ENCODE measurements at places on chromosomes 3 and 15.

DNA sequence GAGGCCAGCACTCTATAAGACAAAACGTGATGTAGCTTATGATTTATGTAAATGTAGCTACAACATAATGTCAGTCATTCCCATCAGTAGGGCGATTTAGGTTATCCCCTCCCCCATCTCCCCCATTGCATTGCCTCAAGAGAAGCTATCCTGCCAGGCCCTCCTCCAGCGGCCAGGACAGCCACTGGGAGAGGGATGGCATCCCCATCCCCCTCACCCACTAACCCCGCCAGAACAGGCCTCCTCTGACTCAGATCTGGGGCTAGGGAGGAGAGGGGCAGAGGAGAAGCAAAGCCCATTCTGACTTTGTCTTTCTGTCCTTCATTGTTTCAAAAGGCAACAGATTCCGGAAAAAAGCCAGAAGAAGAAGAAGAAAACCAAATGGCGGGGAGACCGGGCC lies 32.6 kb upstream of the ESYT3 start:
- DNase-seq: no peak

GRCh38 chr3:103512595-103512994 lies 1077.8 kb downstream of the ZPLD1 start:
- no peak for DNase-seq

- no peak for DNase-seq
These were observed 374.8 kb upstream of the PDZRN3 start for GRCh38 chr3:73999501-73999900.

DNA sequence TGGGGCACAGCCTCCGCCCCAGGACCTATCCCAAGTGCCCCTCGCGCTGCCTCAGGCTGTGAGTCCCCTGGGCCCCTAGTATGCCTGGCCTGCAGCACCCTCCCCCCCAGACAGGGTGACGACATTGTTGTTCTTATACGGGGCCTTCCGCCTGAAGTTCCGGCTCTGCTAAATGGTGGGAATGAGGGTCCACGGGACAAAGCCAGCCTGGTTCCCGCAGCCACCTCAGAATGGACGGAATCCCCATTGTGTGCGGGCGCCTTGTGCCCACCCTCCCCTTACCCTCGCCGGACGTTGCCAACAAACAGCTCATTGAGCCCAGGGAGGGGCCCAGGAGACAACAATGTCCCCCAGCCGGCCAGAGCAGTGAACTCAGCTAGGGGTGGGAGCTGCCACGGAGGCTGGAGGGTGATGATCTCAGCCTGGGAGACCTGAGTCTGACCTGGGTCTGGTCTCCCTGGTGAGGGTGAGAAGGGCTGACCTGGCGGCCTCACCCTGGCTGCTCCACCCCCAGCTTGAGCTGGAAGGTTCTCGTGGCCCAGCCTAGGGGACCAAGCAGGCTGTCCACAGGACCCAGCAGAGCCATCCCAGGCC lies 10.2 kb upstream of the DLL4 start:
- DNase-seq: peak; percentile 20

- no peak for DNase-seq
These were observed 226.8 kb downstream of the PLCL2 start for GRCh38 chr3:17111586-17111985.

DNA sequence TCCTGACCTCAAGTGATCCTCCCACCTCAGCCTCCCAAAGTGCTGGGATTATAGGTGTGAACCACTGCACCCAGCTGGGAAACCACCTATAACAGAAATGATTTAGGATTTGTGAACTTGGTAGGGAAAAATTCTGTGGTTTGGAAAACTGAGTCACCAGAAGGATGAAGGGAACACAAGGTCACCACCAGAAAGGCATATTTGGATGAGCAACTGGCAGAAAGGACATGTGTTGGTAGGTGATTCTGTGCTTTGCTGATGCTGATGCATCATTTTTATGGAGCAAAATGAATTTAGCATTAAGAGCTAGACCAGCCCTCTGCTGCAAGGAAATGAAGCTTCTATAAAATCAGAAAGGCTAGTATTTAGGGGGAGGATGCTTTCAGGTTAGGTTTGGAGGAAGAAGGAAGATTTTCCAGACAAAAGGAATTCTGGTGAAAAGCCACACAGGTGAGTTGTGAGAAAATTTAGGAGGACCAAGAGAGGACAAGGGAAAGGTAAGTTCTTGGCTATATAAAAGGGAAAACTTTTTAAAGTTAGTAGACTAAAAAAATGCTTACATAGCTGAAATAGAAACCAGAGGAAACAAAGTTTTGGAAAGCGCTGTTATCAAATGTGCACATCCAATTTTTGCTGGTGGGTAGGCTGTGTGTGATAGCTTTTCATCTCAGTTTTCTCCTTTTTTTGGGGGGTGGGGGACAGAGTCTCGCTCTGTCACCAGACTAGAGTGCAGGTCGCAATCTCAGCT lies 3.6 kb downstream of the PXK start:
- no peak for DNase-seq

- DNase-seq: no peak
These were observed 25.3 kb upstream of the ARHGEF3 start for GRCh38 chr3:56826831-56827722.

DNA sequence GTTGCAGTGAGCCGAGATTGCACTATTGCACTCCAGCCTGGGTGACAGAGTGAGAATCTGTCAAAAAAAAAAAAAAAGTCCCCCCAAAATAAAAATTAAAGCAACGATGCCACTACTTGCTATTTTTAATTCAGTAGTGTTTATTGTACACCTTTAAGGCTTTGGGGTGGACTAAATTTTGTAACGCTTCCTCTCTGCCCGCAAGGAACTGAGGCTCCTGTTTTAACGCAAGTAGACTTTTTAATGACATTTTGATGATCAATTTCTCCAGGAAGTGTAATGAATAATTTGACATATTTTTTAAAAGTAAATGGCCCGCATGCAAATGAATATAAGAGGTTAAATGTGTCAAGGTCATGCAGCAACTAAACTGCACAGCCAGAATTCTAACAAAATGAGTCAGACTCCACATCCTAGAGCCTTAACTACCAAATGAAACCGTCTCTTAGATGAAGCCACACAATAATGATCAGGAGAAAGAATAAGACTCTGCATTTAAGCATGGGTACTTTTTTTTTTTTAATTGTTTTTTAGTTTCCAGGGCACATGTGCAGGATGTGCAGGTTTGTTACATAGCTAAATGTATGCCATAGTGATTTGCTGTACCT lies 96.8 kb upstream of the LMOD3 start:
- DNase-seq: no peak

DNA sequence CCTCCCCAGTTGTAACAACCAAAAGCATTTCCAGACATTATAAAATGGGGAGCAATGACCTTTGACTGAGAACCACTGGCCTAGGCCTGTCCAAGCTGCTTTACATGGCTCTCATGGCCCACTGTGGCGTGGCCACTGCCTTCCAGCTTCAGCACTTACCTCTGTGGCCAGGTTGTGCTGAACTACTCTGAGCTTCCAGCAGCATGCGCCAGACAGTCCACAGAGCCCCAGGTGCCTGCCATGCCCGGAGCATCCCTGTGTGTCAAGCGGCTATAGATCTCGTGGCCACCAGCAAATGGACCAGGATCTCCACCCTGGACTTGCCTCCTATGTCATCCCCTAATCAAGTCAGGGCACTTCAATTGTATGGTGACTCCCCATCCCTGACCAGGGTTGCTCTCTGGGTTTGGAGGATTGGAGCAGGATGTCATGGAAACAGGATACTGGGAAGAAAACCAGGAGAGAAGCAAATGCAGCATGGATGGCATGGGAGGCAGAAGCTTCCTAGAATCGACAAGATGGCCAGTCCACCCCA lies 199.7 kb downstream of the UACA start:
- no peak for DNase-seq

- no peak for DNase-seq
These were observed 404.7 kb upstream of the TGFBR2 start for GRCh38 chr3:30201715-30202114.

DNA sequence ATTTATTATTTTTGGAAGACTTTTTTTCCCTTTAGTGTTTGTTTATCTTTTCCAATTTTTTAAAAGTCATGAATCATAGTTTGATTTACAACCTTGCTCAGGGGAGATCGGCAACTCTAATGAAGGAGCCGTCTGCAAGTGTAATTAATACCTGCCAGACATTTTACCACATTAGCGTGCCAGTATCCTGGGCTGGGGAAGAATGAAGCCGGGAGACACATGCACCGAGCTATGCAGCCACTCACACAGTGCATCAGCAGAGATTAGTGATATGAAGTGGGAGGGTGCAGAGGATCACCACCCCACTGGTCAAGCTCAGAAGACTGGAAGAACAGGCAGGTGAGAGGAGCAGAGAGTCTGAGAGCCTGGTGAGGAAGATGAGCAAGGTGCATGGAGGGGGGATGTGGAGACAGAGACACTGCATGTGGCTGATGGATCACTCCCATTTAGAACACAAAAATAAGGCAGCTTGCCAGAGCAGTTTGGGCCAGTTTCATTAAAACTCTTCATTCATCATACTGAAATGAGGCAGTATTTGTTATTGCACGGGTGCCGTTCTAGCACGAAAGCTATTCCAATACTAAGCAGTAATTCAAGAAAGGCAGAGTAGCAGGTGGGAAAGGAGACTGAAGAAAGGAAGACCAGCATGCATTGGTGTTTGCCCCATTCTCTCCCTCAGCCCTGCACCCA lies 821.6 kb downstream of the TUSC7 start:
- DNase-seq: no peak

DNA sequence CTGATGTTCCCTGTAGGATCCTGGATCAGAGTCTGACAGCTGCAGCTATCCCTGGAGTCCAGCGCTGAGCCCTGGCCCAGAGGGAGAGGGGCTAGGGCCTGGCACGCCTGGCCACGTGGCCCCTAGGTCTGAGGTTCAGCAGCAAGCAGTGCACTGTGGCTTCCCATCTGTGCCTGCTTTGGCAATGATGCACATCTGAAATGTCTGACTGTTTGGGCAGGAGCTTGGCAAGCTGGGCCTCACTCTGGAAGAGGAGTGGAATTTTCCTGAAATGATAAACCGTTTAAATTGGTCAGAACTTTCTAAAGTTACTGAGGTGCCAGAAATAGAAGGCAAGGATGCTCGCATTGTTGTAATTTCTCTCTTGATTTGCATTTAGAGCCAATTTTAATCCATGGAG lies 48.8 kb upstream of the MRPS22 start:
- no peak for DNase-seq

GRCh38 chr3:102206511-102207031 lies 228.2 kb upstream of the ZPLD1 start:
- DNase-seq: no peak

DNA sequence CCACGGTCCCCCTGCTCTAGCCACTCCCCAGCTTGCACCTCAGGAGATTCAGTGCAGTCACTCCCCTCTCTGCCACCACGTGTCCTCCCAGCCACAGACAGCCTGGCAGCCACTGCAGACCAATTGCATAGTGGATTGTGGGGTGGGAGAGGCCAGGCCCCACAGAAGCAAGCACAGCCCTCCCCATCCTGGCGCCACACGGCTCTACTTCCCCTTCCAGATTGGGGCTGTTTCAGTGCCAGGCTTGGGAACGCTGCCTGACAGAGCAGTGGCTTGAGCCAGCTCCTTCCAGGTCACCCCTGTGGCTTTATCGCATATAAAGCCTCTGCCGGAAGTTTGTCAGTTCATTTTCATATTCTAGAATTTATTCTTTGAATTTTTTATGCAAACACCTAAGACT lies 90.7 kb downstream of the TMEM266 start:
- no peak for DNase-seq

GRCh38 chr3:134449277-134449676 lies 36.5 kb downstream of the ANAPC13 start:
- DNase-seq: peak; percentile 70

DNA sequence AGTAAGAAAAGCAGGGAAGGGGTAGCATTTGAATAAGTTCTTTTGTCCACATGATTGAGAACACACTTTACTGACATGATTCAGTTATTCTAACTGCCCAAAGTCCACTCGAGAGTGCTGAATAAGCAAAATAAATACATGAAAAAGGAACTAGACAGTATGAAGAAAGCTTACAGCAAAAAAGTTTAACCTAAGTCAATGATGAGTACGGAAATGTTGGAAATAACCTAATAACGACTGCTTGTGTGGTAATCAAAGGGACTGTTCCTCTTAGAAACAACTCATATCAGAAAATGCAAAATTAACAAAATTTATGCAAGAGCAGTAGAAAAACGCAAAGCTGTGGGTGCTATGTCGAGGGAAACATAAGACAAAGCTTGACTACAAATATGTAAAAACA lies 36.6 kb downstream of the DMXL2 start:
- no peak for DNase-seq

DNA sequence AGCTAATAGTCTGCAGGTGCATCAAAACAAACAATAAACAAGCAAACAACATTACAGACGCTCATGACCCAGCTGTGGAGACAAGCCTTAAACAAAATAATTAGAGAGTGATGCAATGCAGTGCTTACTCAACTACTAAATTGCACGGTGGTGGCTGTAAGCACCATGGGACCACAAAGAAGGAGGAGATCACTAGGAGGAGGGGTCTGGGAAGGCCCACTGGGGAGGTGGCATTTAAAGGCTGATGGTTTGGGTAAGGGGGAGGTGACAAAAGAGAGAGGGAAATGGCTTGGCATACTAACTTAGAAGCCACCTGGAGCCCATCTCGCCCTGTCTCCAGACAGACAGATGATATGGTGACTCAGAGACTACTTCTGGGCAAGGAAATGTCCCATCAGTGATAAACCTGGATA lies 516.7 kb downstream of the FOXP1 start:
- no peak for DNase-seq

- DNase-seq: peak; percentile 84
These were observed 88.1 kb downstream of the MECOM start for GRCh38 chr3:169575381-169575780.

GRCh38 chr3:56408761-56409196 lies 59.5 kb downstream of the ERC2 start:
- DNase-seq: no peak

DNA sequence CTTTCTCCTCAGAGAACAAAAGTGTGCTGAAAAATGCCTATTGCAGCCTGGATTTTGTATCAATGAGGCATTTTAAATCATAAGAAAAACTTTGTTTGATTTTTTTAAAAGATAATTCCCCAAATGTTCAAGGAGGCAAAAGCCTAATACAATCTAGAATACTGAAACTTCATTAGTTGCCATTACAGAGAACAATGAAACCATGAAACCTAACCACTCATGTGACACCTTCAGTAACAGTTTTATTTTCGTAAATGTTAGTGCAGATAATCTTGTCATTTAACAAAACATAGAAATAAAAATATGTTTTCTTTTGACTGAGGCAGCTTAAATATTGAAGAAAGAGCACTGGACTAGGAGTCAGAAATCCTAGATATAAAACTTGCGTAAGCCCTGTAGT lies 655.9 kb downstream of the RBMS3 start:
- no peak for DNase-seq

- no peak for DNase-seq
These were observed 65.4 kb upstream of the UMPS start for GRCh38 chr3:124664804-124665203.

- DNase-seq: peak; percentile 96
These were observed 1.2 kb downstream of the CADPS start for GRCh38 chr3:62873761-62874710.

GRCh38 chr15:63596676-63597037 lies 530 bp upstream of the FBXL22 start:
- DNase-seq: no peak
